ENCODE measurements at places on chromosomes 4 and X.

DNA sequence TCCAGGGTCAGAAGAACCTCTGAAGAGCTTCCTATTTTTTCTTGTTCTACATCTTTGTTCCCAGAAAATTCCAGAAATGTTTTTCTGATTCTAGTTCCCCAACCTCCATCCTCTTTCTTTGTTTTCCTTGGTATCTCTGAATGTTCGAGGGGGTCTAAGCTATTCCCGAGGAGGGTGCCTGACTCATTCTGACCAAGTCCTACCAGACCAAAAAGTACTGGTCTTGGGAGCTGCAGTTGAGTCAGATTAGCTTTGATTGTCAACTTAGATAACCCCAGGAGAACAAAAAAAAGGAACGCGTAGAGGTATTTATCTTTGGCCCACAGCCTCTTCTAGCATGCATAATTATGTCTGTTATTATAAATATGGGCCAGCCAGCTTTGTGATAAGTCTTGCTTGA is 12.1 kb upstream of the TENM3 start:
- DNase-seq, result no peak

DNA sequence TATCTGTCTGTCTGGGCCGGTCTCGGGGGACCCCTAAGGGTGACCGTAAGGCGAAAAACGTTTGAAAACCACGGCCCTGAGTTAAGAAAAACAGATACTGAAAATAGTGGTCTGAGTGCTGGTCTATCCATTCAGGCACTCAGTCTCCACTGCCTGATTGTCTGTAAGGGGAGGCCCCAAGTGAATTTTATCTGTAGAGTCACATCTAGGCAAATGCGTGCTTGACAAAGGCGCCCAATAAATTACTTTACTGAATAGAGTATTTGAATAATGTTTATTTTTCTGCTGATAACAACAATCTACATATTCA is 465 bp downstream of the HNRNPH2 start:
- DNase-seq, result no peak

DNA sequence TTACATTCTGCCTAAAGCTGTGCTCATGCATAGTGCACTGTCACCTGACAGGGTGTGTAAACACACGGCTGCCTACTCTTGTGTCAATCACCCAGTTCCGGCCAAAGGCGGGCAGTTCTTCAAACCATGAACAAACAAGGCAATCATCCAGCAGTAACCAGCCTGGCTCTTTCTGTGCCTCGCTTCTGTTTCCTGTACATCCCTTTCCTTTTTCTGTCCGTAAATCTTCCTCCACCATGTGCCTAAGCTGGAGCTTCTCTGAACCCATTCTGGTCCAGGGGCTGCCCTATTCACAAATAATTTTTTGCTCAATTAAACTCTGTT is 60.8 kb upstream of the CBR4 start:
- DNase-seq, result no peak

DNA sequence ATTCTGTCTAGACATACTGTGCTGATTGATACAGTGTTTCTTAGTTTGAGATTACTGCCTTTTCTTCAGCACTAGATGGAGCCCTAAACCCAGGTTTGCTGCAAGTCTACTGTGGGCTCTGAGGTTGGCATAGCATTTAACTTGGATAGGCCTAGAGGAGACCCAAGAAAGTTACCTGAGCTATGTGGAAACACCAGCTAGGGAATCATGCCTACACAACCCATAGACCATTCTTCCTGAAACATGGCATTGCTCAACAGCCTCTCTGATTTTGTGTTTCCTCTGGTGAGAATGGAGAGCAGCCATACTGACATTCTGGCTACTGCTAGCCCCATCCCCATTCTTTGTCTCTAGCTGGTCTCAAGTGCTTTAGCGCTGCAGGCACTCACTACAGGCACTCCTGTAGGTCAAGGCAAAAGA is 287.7 kb upstream of the PCDH18 start:
- no peak for DNase-seq

DNA sequence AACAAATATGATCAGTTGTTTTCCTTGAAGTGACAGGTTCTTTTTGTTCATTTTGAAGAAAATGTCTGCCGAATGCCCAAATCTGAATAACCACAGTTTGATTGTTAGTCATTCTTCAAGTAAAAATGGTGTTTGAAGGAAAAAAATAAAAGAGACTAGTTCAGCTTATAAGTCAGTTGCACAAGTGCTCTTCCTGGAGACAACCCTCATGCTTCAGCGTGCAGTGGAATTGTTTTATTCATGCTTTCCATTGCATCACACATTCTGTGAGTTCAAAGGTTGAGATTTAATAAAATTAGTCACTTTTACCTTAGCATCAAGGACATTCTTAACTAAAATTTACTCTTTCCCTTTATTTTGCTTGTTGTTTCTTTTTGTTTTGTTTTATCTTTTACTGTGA is 404.9 kb downstream of the ZNF674 start:
- DNase-seq, result no peak

GRCh38 chr4:116302990-116303735 is 782.2 kb downstream of the TRAM1L1 start:
- DNase-seq, result no peak

GRCh38 chr4:1283711-1284110 is 6.0 kb upstream of the MAEA start:
- DNase-seq, result no peak
